Activated CD4-positive, alpha-beta T cell treated with anti-CD3 and anti-CD28 coated beads, Interleukin-2, amount 10 ng/mL, durations not matched to agents 24 days and 14 days (primary cell): ENCODE measurements at places on chromosomes 2 and 18.

DNA sequence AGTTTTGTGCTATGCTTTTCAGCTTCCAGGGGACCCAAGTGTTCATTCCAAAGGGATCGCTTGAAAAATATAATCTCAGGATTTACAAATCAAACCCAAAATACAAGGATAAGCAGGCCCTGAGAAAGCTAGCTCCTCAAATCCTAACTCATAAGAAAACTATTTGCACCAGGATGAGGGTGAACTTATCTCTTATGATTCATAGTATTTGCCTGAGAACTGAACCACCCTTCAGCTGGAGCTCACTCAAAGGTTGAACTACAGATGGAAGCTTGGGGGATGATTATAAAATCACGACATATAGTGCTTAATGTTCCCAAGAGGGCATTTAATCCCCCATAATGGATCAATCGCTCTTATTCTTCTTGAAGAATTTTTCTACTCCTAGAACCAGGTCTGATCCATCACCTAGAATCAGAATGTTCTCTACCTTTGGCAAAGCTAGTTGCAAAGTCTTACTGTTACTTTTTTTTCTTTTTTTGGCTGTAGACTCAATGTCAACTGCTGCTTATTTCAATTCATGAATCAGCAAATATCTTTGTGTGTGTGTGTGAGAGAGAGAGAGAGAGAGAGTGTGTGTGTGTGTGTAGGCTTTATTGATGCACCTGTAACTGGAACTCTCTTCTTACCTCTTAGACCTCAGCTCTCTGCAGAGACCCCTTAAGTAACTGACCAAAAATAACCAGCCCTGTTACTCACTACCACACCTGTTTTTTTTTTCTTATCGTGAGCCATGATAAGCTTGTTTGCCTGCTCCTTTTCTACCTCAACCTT, 44.8 kb downstream of the ARL4C start:
- no peak for DNase-seq

- peak; percentile 91 for DNase-seq
Observed at GRCh38 chr18:63098018-63098981, 221.3 kb downstream of the BCL2 start.

DNA sequence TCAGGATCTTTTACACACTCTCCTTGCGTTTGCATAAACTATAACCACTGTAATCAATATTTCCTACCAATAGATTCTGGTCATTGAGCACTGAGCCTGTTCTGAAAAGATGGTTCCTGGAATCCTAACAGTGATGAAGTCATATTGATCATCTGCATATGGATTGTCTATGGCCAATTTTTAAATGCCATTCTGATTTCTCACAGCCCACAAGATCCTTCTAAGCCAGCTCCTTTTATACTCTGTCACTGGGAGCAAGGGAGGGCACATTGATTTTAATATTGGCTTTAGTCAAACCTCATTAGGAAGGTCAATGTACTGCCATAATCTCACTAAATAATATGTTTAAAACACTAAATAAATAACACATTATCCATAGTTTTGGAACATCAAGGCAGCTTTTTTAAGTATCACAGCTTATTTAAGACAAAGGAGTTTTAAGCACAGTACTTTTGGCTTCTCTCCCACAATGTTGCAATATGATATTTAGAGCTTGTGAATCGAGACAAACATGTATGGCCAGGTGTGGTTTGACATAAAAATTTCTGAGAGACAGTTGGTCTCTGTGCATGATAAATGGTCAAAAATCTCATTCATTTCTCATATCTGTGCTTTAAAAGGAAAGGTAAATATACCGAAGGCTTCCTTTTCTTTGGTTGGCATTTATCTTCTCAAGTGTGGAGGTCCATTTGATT, 267.3 kb downstream of the MTX2 start:
- DNase-seq, result no peak

DNA sequence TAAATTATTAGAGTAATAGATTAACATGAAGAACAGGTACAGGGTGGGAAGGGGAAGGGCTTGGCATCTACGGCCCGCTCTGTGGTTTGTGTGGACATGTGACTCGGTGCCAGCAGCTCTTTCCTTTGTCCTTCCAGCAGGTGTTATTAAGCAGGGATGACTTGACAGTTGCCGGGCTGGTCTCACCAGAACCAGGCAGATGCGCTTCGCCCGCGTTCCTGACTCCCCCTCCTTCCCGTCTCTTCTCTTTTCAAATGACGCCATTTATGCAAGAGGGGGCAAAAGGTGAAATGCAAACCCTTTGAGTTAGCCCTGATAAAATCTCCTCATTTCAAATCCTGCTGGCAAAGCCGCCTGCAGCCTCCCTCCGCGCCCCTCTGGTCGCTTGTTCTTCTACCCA, 38.9 kb upstream of the MGAT4A start:
- peak; percentile 74 for DNase-seq

DNA sequence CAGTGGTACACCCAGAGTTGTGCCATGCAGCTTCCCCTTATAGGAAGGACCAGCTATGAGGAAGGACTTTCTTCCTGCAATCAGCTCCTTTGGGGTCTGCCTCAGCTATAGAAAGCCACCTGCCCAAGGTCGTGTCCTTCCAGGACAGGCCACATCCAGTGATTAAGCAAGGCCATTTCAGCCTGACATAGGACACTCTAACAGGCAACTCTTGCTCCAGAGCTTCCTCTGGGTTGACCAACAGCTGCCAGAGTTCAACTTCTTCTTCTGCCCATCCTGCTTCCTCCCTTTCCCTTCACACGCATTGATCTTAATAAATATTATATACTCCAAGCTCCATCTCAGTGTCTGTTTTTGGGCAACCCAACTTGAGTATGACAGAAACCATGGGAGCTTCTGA, 12.8 kb downstream of the LRP2 start:
- no peak for DNase-seq

GRCh38 chr18:47287911-47288585, 36.6 kb upstream of the SKOR2 start:
- no peak for DNase-seq

DNA sequence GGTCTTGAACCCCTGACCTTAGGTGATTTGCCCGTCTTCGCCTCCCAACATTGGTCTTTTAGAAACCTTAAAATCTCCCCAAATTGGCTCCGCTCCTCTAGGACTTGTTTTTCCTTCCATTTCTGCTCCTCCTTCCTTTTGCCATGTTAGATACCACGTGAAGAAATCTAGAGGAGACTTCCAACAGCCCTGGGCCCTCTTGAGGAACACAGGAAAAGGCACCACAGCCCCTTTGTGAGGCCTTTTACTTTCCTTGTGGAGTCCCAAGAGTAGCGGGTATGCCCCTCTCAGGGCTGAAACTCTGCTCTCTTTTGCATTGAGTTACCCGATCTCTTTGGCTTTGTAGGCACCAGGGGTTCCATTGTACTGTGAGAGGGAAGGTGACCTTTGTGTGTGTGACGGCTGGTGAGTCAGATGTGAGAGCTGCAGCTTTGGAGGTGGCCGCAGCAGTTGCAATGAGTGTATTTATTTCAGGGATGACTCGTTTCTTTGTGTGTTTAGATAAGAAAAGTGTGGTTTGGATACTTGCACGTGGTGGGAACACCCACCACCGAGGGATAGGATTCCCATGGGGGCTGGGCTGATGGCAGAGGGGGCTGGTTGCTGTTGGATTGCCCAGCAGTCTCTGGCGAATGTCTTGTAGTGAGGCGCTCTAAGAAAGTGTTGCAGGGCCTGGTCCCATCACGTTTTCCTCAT, 218.4 kb upstream of the HS6ST1 start:
- DNase-seq, result no peak

DNA sequence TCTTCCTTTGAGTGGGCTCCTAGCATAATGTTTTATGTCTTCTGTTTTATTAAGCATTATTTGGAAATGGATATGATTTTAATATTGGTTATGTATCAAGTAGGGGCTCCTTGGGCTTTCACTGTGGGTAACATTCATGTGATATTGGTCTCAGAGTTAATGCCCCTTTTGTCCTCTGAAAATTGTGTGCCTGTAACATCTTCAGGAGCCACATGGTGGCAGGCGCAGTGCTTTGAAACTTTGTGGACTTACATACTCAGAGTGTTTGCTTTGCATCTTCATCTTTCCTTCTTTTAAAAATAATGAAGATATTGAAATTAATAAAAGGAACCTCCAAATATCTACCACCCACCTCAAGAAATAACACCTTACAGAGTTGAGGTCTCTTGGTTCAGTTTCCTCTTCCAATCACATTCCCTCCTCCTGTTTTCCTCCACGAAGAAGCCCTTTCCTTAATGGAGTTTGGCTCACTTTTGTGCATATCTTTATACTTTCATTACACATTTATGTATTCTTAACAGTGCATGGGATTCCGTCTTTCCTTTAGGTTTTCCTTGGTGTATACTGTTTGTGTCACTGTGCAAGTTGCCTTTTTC, 73.5 kb downstream of the LIMS1 start:
- DNase-seq, result peak; percentile 83

- no peak for DNase-seq
Observed at GRCh38 chr18:10006311-10006893, 92.6 kb downstream of the VAPA start.

DNA sequence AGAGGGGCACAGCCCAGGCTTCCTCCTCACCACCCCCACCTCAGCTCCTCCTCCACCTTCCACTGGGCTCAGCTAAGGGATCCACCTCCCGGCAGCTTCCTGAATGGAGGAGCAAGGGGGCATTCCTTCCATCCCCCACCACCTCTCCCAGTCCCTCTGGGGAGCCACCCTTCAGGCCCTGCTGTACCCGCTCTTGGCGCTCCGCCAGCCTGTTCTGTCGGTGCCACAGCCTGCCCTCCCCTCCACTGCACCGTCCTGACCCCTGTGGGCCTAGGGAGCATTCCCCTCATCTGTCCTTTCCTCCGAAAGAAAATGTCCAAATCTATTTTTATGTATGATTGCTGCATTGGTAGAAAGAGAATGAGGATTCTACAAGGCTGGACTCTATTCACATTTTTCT, 59.9 kb downstream of the KIF1A start:
- DNase-seq, result no peak

- DNase-seq, result no peak
Observed at GRCh38 chr2:240134466-240134865, 1.6 kb downstream of the COPS9 start.

DNA sequence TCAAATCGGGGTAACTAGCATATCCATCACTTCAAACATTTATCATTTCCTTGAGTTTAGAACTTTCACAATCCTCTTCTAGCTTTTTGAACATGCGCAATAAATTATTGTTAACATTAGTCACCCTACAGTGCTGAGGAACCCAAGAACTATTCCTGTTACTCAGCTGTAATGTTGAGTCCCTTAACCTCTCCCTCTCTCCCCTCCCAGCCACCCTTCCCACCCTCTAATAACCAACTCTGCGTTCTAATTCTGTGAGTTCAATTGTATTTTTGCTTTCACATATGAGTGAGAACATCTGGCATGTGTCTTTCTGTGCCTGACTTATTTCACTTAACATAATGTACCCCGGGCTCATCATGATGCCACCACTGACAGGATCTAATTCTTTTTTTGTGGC, 78.6 kb upstream of the RANBP2 start:
- no peak for DNase-seq

GRCh38 chr18:3152294-3152693, 67.5 kb downstream of the MYOM1 start:
- peak; percentile 41 for DNase-seq

- DNase-seq, result no peak
Observed at GRCh38 chr2:113734185-113734584, 22.3 kb downstream of the SLC35F5 start.

- no peak for DNase-seq
Observed at GRCh38 chr2:46923041-46923528, 7.5 kb upstream of the MCFD2 start.

DNA sequence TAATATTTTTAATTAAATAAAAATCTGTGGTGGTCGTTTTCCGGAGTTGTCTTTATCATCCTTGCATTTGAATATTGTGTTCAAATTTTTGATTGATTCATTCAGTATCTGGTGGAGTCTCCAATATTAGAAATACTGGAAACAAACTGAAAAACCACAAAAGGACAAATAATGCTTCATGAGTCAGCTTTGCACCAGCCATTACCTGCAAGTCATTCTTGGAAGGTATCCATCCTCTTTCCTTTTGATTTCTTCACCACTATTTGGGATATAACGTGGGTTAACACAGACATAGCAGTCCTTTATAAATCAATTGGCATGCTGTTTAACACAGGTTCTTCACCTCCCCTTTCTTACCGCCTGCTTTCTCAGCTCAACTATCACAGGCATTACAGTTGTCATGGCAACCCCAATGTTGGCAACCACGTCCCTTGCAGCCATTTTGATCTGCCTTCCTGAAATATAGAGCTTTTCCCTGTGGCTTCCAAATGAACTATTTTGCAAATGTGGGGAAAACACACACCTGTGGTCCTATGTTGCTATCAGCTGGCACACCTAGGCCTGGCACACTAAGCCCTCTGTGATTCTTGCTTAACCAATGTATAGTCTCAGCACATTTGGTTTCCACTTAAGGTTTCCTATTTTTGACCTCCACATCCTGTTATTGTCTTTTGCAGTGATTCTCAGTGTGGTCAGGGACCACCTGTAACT, 6.5 kb downstream of the CTLA4 start:
- peak; percentile 71 for DNase-seq

DNA sequence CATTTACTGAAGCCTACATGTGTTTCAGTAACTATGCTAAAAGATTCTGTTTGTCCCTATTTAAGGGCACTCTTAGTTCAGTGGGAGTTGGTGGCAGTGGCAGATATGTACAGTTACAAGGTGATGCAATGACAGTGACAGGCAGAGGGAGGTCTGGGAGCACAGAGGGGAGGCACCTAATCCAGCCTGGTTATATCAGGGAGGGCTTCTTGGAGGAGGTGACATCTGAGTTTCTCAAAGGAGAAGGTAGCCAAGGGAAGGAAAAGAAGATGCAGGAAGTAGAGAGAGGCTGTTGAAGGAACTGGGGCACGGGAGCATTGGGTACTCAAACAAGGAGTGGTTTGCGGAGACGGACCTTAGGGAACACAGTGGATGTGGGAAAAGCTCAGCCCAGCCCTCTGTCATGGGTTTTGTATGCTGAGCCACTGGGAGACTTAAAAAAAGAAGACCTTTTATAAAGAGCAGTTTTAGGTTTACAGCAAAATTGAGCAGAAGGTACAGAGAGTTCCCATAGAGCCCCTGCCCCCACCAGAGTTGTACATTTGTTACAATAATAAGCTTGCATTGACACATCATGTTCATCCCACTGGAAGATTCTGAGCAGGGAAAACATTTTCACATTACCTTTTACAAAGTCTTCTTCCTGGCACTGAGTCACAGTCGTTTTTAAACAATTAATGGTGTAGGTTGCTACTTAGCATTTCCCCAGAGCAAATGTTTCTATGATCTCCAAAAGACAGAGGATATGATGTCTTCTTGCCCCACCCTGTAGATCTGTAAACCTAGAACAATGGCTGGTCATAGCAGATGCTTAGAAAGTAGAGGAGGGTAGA, 83.0 kb upstream of the TAF1B start:
- no peak for DNase-seq

- no peak for DNase-seq
Observed at GRCh38 chr2:176766005-176766404, 446.6 kb upstream of the HNRNPA3 start.

GRCh38 chr2:210528716-210529115, 27.7 kb upstream of the CPS1 start:
- DNase-seq, result no peak
